ENCODE measurements at places on chromosomes 6 and 20.

- no peak for DNase-seq
Observed at GRCh38 chr20:57004951-57005933, 261.2 kb downstream of the BMP7 start.

GRCh38 chr6:17423026-17423425 is 29.6 kb downstream of the CAP2 start:
- no peak for DNase-seq

DNA sequence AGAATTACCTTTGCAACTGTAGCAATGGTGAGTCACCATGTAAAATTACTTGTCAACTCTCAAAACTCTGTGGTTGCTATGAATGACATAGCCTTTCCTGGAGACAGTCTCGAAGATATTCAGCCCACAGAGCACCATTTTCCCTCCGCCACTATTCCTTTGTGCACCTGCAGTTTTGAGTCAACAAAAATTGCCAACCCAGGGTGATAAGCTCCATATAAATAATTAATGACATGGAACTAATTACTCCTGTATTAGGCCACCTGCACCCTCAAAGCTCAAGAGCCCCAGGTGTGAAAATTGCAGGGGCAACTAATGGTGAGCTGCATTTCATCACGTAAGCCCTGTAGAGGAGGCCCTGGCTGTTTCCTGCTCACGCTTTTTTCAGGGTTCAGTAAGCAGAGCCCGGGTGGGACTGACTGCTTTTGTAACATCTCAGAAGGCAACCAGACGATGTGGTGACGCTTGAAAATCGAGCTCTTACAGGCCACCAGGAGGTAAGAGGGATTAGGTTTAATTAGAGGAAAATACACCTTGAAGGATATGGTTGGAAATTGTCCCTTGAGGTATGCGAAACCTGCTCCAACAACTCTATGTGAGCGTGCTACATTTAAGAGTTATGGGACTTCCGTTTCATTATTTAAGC is 70.8 kb downstream of the BMP2 start:
- no peak for DNase-seq

- DNase-seq, result no peak
Observed at GRCh38 chr6:152244998-152245630, 392.0 kb downstream of the SYNE1 start.

DNA sequence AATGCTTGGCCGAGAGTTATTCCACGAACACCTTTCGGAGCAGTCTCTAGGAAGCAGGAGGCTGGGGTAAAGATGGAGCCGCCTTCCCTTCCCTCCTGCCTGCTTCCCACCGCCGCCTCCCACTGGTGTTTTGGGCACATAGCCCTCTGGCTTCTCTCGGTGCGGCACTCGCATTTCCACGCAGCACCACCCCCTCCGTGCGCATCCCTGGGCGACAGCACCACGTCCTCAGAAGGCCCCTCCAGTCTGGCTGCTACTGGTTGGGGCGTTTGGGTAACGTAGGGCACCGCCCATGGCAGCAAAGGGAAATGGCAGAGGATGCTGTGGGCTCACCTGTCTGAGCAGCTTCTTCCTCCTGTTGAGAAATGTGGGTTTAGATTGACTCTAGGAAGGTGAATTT is 2.4 kb downstream of the COL20A1 start:
- DNase-seq, result no peak

DNA sequence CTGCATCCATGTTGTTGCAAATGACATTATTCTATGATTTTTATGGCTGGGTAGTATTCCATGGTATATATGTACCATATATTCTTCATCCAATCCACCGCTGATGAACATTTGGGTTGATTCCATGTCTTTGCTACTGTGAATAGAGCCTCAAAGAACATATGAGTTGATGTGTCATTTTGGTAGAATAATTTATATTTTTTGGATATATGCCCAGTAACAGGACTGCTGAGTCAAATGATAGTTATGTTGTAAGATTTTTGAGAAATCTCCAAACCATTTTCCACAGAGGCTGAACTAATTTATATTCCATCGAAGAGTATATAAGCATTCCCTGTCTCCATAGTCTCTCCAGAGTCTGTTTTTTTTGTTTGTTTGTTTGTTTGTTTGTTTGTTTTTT is 1373.5 kb downstream of the GRIK2 start:
- DNase-seq, result no peak

GRCh38 chr20:38805958-38806854 is 709 bp downstream of the PPP1R16B start:
- no peak for DNase-seq

GRCh38 chr6:95923518-95923917 is 92.3 kb upstream of the FUT9 start:
- DNase-seq, result no peak

DNA sequence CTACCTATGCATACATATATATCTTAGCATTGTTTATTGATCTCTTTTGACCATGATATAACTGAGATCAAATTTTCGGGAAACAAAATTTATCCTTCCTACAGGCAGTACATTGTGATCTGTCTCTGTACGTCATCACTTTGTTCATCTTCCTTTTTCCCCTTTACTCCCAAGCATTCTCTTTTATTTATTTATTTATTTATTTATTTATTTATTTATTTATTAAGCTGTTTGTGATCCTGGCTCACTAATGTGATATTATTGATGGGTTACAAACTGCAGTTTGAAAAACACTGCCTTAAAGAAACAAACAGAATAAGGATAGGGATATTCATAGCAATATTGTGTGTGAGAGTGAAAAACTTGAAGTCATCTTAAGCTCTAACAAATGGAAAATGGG is 51.2 kb downstream of the MACROD2 start:
- DNase-seq, result no peak

DNA sequence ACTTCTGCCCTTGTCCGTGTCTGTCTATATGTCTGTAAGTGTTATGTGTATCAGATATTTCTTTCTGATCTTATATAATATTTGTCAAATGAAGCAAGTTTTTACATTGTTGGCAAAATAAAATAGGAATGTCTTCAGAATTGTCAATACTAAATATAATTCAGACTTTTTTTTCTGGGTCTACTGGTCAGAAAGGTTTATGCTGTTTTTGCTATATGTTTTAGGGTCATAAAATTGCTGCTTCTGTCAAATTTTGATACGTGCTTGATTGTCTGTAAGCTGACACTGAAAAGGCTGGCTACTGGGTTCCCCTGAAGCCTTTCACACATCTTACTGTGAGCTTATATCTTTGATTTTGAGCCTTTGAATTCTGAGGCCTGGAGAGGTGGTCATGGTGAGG is 20.1 kb downstream of the LGSN start:
- DNase-seq, result no peak

DNA sequence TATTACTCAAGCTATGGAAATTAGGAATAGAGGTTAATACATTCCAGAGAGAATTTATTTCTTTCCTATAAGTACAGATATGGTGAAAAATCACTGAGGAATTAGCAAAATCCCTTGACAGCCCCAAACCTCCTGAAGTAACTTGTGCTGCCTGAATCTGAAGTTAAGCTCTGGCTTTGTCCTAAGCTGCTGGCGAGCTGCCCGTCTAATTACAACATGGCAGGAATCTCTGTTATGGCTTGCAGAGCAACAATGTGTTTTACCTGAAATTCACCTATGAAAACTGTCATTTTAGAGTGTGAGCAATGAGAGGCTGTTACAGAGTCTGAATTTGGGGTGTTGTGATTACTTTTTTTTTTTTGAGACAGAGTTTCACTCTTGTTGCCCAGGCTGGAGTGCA is 22.5 kb upstream of the IYD start:
- no peak for DNase-seq

GRCh38 chr20:3377644-3378043 is 29.8 kb downstream of the DNAAF9 start:
- no peak for DNase-seq

GRCh38 chr20:39719293-39719692 is 757.1 kb downstream of the DHX35 start:
- DNase-seq, result no peak

- no peak for DNase-seq
Observed at GRCh38 chr6:43359381-43359780, 10.1 kb downstream of the ZNF318 start.
